ENCODE measurements at places on chromosomes 11 and 22.

- no peak overlapping the region for H3K27ac ChIP-seq
- no peaks in the 10 kb centered on the region for H3K36me3 ChIP-seq
- no peaks in the 10 kb centered on the region for H3K4me1 ChIP-seq
- peak; percentile 4 for DNase-seq
- H3K27me3 ChIP-seq, result peaks cover 22% of the 10 kb centered on the region
Measured at GRCh38 chr11:62217191-62217748, 8.8 kb downstream of the SCGB2A1 start.

DNA sequence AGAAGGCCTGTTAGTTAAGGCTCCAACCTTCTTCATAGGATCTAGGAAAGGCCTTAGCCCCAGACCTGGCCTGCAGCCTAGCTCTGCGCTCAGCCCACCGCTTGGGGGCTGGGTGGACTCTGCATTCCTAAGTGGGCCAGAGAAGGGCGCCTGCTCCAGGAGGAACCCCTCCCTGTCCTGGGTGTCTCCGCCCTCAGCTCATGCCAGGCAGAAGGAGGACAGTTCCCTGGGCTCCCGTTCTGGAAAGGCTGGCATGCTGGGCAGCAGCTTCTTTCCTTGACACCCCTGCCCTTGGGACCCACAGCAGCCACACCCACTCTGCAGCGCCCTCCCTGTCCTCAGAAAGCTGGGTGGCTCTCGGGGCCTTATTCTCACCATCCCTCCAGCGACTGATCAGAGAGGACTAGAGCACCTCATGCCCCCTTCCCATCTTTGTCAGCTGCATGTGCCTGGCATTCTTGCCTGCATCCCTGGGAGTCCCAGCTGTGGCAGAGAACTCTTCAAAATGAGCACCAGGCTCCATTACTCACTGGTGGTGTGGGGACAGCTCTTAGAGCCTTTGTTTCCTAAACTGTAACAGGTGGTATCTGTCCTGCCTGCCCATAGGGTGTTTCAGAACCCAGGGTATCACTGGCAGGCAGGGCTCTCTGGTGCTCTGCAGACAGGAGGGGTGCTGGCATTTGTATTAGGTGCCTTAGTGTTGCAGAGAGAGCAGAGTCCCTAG, 20.3 kb upstream of the MYRF start:
- H3K27ac ChIP-seq, result no peak overlapping the region
- no peaks in the 10 kb centered on the region for H3K27me3 ChIP-seq
- peaks cover 75% of the 10 kb centered on the region for H3K36me3 ChIP-seq

- no peaks in the 10 kb centered on the region for H3K36me3 ChIP-seq
- DNase-seq, result no peak
- H3K27me3 ChIP-seq, result no peaks in the 10 kb centered on the region
- H3K4me3 ChIP-seq, result no peak overlapping the region
- H3K4me1 ChIP-seq, result peaks cover 24% of the 10 kb centered on the region
- no peak overlapping the region for H3K27ac ChIP-seq
Measured at GRCh38 chr11:20025332-20025840, 134.9 kb downstream of the DBX1 start.

DNA sequence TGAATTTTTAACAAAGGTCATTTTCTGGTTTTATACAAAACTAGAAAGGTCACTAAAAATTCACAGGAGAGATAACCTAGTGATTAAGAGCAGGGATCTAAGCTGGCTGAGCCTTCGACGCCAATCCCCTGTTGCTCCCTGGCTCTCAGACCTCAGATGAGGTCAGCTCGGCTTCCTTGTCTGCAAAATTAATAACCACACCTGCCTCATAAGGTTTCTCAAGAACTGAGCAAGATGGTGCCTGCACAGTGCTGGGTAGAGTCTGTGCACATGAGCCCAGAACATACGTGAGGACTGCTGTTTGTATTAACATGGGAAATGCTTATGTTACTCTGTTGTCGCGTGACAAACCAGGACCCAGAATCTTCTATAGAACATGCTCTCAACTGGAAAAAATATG, 24.4 kb upstream of the CD5 start:
- no peaks in the 10 kb centered on the region for H3K36me3 ChIP-seq
- H3K4me1 ChIP-seq, result no peaks in the 10 kb centered on the region
- DNase-seq, result no peak
- no peak overlapping the region for H3K27ac ChIP-seq
- H3K4me3 ChIP-seq, result no peak overlapping the region
- peaks cover 26% of the 10 kb centered on the region for H3K27me3 ChIP-seq

DNA sequence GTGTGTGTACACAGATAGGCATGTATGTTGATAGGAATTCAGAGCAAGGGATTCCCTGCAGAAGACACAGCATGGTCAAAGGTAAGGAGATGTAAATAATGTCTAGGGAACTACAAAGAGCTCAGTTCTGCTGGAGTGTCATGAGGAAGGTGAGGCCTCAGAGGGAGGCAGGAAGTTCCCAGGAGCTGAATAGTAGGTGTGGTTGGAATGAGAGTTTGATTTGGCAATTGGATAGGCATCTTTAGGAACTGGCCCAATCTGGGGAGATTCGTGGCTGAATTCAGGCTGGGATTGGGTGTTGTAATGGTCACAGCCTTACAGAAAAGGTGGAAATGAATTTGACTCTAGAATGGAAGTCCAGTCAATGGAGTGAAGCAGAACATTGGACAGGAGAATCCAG, 123.6 kb upstream of the TIMP3 start:
- no peak overlapping the region for H3K4me3 ChIP-seq
- no peak for DNase-seq
- H3K27ac ChIP-seq, result no peak overlapping the region
- no peaks in the 10 kb centered on the region for H3K4me1 ChIP-seq
- H3K27me3 ChIP-seq, result no peaks in the 10 kb centered on the region
- no peaks in the 10 kb centered on the region for H3K36me3 ChIP-seq

DNA sequence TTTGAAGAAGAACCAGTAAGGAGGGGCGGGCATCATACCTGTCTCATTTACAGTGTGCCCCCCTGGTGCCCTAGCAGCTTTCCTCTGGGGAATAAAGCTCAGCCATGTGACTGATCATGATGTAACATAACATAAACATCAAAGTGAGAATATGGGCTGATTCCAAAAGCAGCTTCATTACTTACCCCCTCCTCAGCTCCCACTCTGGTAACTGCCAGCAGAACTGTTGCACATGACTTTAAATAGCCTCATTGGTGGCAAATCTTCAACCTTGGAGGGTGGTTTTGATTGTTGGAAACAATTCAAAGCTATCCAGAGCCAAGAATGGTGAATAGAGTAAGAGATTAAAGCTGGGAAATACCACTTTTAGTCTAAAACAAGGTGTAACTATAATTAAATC, 384.6 kb downstream of the BUD13 start:
- H3K36me3 ChIP-seq, result no peaks in the 10 kb centered on the region
- H3K27ac ChIP-seq, result no peak overlapping the region
- DNase-seq, result no peak
- H3K4me3 ChIP-seq, result no peak overlapping the region
- H3K4me1 ChIP-seq, result no peaks in the 10 kb centered on the region

- no peaks in the 10 kb centered on the region for H3K36me3 ChIP-seq
- no peaks in the 10 kb centered on the region for H3K27me3 ChIP-seq
- H3K4me3 ChIP-seq, result no peak overlapping the region
- no peak for DNase-seq
Measured at GRCh38 chr11:14111496-14111895, 149.0 kb downstream of the SPON1 start.

DNA sequence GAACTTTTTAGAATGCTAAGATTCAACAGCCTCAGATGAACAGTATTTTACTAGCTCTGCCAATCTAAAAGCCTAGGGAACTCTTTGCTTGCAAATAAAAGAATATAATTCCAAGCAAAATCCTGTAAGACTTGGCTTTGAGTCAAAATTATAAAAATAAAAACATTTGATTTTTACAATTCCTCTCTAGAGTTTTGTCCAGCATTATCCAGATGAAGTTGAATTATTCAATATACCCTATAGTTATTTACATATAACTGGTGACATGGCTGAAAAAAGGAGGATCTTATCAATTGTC, 378.3 kb downstream of the ETS1 start:
- no peak for DNase-seq
- H3K36me3 ChIP-seq, result no peaks in the 10 kb centered on the region
- peaks cover 6% of the 10 kb centered on the region for H3K4me1 ChIP-seq
- peak overlapping the region; percentile 94 for H3K27ac ChIP-seq
- no peaks in the 10 kb centered on the region for H3K27me3 ChIP-seq
- no peak overlapping the region for H3K4me3 ChIP-seq

DNA sequence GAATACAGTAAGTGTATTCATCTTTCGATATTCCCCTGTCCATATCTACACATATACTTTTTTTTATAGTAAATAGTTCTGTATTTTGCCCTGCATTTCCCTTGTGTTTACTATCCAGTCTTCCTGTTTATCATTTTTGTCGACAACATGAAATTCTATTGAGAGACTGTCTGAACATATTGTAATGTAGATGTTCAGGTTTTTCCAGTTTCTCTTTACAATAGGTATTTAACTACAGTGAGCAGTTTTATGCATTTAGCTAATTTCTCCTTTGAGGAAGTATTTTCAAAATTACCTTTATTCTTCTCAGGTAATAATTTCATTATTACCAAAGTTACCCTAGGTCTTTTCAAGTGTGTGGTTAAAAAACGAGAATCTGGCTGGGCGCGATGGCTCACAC, 16.7 kb downstream of the PIK3IP1 start:
- H3K4me1 ChIP-seq, result peaks cover 33% of the 10 kb centered on the region
- H3K36me3 ChIP-seq, result peaks cover 70% of the 10 kb centered on the region
- DNase-seq, result no peak

DNA sequence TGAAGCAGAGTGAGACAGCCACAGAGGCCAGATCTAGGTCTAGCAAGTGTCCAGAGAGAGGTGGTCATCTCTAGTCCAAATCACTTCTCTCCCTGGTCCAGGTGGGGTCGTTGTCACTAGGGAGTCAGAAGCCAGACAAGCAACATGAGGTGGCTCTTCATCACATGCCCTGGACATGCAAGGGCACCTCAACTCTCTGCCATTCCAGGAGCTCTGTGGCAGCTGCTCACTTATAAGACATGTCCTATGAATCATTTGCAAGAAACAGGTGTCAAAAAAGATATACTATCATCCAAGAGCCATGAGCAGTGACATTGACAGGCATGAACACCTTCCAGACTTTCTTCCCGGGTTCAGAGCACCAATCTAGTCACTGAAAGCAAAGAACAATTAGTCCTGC, 130.8 kb downstream of the GALNT18 start:
- H3K36me3 ChIP-seq, result no peaks in the 10 kb centered on the region
- no peak for DNase-seq
- H3K27ac ChIP-seq, result no peak overlapping the region
- H3K4me3 ChIP-seq, result no peak overlapping the region
- H3K27me3 ChIP-seq, result peaks cover 28% of the 10 kb centered on the region
- H3K4me1 ChIP-seq, result no peaks in the 10 kb centered on the region

GRCh38 chr11:123430721-123431497, 840 bp downstream of the GRAMD1B start:
- peaks cover 15% of the 10 kb centered on the region for H3K4me1 ChIP-seq
- peaks cover 7% of the 10 kb centered on the region for H3K27me3 ChIP-seq
- H3K27ac ChIP-seq, result no peak overlapping the region
- DNase-seq, result peak; percentile 32
- H3K36me3 ChIP-seq, result no peaks in the 10 kb centered on the region

- peak overlapping the region; percentile 69 for H3K4me3 ChIP-seq
- peaks cover 2% of the 10 kb centered on the region for H3K4me1 ChIP-seq
- H3K27me3 ChIP-seq, result no peaks in the 10 kb centered on the region
- H3K36me3 ChIP-seq, result peaks cover 4% of the 10 kb centered on the region
Measured at GRCh38 chr11:123062892-123063825, 1.2 kb upstream of the HSPA8 start.

DNA sequence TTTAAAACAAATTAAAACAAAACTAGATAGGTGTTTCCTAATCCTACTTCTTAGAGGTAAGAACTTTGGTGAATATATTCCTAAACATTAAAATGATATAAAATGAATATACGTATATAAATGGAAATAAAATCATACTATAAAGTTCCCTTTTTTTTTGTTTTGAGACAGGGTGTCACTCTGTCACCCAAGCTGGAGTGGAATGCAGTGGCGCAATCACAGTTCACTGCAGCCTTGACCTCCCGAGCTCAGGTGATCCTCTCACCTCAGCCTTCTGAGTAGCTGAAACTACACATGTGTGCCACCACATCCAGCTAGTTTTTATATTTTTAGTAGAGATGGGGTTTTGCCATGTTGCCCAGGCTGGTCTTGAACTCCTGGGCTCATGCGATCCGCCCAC, 44.9 kb downstream of the NPAT start:
- no peak overlapping the region for H3K27ac ChIP-seq
- no peaks in the 10 kb centered on the region for H3K4me1 ChIP-seq
- DNase-seq, result no peak
- H3K36me3 ChIP-seq, result peaks cover 78% of the 10 kb centered on the region
- H3K4me3 ChIP-seq, result no peak overlapping the region

DNA sequence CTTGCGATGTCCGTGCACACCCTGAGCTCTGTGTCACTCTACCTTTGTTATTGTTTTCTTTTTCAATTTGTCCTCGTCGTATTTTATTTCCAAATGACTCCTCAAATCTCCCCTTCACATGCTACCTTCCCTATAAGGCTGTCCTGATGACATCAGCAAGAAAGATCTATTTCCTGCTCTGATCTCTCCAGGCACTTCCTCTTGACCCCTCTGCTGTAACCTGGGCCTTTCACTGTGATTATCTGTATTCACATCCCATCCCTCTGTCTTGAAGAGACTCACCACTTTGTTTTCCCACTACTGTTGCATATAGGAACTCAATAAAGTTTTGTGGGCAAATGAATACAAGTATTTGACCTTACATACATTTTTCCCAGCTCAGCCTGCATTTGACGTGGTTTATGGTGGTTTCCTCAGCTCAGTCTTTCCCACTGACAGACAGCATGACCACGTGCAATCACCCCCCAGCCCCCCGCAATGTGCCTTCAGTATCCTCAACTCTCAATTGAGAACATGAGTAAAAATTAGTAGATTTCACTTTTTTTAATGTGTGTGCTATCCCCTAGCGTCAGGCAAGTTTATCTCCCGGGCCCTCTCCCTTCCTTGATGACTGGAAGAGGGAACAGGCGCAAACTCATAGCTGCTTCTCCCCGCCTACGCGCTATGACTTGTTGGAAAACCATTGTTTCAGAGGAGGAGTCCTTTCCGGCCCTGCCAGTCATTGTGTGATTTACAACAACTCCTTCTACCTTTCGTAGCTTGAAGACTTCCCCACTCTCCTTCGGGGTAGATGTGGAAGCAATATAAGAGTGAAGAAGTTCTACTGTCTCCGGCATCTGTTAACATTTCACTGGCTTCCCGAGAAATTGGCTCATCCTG, 498.5 kb downstream of the NTM start:
- DNase-seq, result peak; percentile 14
- H3K36me3 ChIP-seq, result no peaks in the 10 kb centered on the region
- no peaks in the 10 kb centered on the region for H3K27me3 ChIP-seq
- peaks cover 5% of the 10 kb centered on the region for H3K4me1 ChIP-seq
- H3K4me3 ChIP-seq, result no peak overlapping the region
- H3K27ac ChIP-seq, result no peak overlapping the region

DNA sequence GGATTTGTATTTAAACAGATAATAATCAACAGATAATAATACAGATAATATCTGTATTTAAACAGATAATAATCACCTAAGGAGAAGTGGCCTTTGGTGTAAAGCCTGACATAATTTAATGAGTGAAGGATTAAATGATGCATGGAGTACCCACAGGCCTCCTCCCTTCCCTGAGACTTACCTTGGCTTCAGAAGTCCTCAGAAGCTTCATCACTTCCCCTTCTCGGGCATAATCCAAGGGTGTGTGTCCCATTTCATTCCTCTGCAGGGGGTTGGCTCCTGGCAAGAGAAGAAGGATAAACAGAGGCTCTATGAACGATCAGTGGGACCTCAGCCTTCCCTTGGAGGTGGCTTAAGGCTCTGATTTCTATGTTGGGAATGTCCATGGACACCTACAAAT, 85.5 kb upstream of the PHOX2A start:
- no peak for DNase-seq
- peaks cover 2% of the 10 kb centered on the region for H3K36me3 ChIP-seq
- peaks cover 3% of the 10 kb centered on the region for H3K4me1 ChIP-seq
- no peaks in the 10 kb centered on the region for H3K27me3 ChIP-seq

- H3K27ac ChIP-seq, result no peak overlapping the region
- H3K4me1 ChIP-seq, result no peaks in the 10 kb centered on the region
- H3K4me3 ChIP-seq, result no peak overlapping the region
Measured at GRCh38 chr11:103997082-103997481, 39.4 kb upstream of the DDI1 start.
